Posterior cingulate gyrus (tissue), 11 donors: ENCODE measurements at places on chromosomes 7 and 10.

DNA sequence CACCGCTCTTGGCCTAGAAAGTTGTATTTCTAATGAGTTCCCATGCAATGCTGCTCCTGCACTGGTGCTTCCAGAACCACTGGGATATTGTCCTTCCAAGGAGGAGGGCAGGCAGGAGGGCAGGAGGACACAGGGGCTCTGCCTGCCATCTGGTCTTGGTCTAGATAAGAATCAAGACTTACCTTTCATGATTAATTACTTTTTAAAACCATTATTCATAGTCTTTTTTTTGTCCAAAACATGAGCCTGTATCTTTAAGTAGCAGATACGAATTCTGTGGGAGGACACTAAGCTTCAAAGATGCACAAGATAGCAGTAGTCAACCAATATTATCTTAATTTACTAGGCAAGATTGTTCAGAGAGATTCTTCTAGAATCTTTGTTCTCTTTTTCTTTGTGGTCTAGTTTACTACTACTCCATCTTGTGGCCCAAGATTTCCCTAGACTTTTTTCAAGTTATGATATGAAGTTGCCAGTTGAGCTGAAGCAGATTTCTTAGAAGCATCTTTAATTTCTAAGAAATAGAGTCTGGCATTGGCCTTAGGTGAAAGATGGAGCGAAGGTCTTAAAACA lies 57.6 kb downstream of the RBM33 start:
- DNase-seq = no peak

GRCh38 chr10:44195112-44196007 lies 189.5 kb downstream of the CXCL12 start:
- no peak for DNase-seq

- no peak for DNase-seq
Observed at GRCh38 chr7:141837683-141838082, 3.6 kb downstream of the PRSS37 start.

GRCh38 chr10:44860811-44861736 lies 50.1 kb upstream of the TMEM72 start:
- no peak for DNase-seq

GRCh38 chr7:105838627-105839231 lies 37.7 kb downstream of the ATXN7L1 start:
- no peak for DNase-seq

- no peak for DNase-seq
Observed at GRCh38 chr7:46963719-46964118, 618.2 kb downstream of the TNS3 start.

- no peak for DNase-seq
Observed at GRCh38 chr7:45975367-45975766, 54.3 kb upstream of the IGFBP3 start.

GRCh38 chr7:151827620-151828019 lies 49.3 kb downstream of the PRKAG2 start:
- no peak for DNase-seq

DNA sequence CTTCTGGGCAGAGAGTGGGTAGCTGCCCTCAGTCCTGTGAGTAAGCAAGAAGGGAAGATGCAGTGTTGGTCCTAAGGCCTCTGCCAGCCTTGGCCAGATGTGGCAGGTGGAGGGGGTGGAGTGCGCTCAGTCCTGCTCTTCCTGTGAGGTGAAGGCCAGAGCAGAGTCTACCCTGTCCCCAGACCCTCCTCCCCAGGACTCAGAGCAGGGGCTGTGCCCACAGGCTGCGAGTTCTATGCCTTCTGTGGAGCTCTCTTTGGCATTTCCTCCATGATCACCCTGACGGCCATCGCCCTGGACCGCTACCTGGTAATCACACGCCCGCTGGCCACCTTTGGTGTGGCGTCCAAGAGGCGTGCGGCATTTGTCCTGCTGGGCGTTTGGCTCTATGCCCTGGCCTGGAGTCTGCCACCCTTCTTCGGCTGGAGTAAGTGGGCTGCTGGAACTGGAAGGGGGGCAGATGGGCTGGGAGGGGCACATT lies 4.0 kb downstream of the OPN4 start:
- peak; percentile 37 for DNase-seq

DNA sequence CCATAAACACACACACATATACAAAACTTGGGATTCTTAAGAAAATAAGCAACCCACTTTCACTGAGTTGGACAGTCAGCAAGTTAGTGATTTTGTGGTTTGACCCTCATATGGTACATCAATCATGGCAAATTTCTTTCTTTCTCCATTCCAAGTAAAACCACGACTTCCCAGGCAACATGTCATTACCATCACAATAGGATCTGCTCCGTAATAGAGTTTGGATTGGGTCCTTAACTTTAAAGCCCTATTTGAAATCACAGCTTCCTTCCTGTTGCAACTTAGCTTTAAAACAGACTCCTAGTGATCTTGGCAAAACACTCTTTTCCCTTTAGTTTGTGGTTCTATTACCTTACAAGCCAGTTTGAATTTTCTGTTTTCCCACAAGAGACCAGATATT lies 483.6 kb downstream of the INHBA start:
- DNase-seq = no peak

DNA sequence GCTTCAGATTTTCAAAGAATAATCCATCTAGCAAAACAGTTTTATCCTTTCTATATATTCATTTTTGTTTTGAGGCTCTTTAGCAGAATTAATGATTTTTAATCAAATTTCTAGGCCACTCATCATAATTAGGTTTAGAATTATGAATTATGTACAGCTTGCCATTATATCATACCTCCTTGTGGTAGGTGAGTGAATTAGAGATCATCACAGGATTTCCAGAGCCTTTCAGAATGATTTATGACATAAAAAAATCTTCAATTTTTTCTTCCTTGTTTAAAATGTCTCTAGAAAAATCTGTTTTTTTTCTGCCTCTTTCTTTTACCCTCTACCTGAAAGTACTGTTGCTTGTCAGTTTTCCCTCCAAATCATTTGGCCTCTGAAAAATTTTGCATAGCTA lies 433.3 kb downstream of the LRMDA start:
- DNase-seq = no peak

GRCh38 chr7:97001656-97002554 lies 3.4 kb upstream of the DLX6 start:
- peak; percentile 63 for DNase-seq

DNA sequence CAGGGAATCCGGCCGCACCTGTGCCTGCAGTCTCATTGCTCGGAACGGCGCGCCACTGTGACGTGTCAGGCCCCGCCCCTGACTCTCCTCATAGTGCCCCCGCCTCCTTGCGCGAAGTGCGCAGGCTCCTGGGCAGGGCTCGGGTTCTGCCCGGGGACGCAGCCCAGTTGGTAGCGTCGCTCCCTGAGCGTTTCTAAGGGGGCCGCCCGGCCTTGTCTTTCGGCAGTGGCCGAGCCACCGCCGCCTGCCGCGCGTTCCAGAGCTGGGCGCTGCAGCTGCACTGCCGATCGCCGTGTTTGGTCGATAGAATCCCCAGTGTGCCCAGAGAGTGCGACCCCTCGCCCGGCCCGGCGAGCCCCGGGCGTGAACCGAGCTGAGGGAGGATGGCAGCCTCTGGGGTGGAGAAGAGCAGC lies at the start of gene KLHL7:
Gene KLHL7 (plus strand): TSS at position 142 of the 413 bp plus-strand sequence. CDS start 242 bp downstream, at position 384.
- DNase-seq = peak; percentile 94

GRCh38 chr10:124033887-124034218 lies 59.5 kb downstream of the CHST15 start:
- no peak for DNase-seq

GRCh38 chr7:134755422-134756022 lies 23.9 kb upstream of the CALD1 start:
- no peak for DNase-seq

GRCh38 chr10:78320506-78320905 lies 286.8 kb downstream of the RPS24 start:
- DNase-seq = no peak

GRCh38 chr10:123134915-123135414 lies 805 bp upstream of the HMX3 start:
- no peak for DNase-seq

DNA sequence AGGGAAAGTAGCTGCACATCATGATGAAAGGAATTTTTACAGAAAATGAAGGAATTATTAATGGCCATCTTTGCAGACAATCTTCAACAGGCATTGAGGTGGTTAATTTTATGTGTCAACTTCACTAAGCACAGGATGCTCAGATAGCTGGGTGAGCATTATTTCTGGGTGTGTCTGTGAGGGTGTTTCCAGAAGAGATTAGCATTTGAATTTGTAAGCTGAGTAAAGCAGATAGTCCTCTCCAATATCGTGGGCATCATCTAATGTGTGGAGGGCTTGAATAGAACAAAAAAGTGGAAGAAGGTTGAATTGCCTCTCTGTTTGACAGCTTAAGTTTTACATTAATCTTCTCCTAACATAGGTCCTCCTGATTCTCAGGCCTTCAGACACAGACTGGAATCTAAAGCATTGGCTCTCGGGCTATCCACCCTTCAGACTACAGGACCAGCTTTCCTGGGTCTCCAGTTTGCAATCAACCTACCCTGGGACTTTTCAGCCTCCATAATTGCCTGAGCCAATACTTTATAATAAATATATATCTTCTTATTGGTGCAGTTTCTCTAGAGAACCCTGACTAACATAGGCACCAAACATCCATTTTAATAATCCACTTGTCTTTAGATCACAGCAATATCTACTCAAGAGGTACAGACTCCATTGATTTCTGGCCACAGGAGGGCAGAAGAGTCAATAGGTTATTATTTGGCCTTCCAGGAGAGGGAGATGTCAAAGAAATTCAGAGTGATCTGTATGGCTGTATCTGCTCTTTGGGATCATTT lies 10.5 kb upstream of the CRPPA start:
- peak; percentile 45 for DNase-seq

- DNase-seq = peak; percentile 84
Observed at GRCh38 chr10:31928549-31929260, at the start of gene ARHGAP12. Gene ARHGAP12 (minus strand): TSS chr10:31928831. CDS start chr10:31908855, 19,976 bp downstream.

DNA sequence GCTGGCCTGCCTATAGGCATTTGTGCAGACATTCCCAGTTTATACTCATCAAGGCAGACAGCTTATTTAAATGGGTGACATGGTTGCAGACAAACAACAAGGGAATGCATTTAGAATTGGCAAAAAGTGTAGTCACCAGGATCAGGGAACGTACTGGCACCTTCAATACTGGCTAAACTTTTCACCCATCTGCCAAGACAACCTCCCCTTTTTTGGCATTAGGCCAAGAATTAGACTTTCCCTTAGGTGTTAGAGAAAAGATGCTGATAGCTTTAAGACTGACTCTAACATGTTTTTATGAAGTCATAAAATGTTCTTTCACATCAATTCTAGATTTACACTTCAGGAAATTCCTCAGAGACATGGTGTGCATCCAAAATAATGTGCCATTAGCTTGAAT lies 365.9 kb downstream of the PHTF2 start:
- DNase-seq = no peak

GRCh38 chr10:68334672-68335467 lies 2.1 kb upstream of the PBLD start:
- DNase-seq = no peak

GRCh38 chr10:63083904-63084689 lies 49.0 kb upstream of the NRBF2 start:
- no peak for DNase-seq

- no peak for DNase-seq
Observed at GRCh38 chr7:107446988-107447387, 22.9 kb upstream of the GPR22 start.

DNA sequence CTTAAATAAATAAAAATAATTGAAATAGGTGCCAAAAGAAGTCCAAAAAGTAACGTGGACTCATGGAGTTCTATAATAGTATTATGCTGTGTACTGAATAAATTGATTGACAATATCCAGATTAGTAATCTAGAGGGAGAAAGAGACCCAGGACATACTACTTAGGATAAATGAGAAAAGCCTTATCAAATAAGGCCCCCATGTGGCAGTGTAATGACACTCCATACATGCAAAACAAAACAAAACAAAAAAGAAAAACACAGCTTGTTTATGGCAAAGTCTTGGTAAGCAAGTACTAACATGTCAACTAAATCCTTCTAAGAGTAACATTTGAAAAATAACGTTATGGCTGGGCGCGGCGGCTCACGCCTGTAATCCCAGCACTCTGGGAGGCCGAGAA lies 3.6 kb upstream of the RUNDC3B start:
- DNase-seq = no peak

DNA sequence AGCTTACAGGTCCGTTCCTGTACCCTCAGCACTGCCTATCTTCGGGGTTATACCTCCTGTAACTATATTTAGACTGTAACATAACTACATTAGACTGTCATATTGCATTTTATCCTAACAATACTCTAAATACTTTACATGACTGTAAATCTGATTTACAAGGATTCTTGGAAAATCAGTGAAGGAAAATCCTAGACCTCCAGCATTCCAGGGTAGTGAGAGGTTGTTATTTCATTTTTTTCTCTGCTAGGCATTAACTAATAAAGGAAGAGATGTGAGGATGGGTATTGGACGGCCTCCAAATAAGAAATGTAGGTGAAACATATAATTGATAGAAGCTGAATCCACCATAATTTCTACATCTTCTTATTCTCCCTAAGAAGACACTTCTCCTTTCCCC lies 569.4 kb downstream of the CALN1 start:
- no peak for DNase-seq

DNA sequence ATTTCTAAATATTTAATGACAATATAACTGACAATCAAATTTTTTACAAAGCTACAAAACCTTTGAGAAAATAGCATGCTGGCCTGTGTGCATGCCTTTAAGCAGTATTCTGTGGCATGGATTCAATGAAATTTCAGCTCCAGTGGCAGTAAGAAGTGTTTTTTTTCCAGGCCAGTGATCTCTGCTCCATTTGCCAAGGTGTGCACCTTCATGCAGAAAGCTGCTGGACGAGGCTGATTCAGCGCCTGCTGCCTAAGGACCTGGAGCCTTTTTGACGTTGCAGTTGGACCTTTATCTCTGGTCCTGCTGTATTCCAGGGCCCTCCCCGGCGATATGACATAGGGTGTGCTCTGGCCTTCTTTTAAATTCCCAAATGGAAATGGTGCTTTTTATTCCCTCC lies 26.6 kb downstream of the VWC2 start:
- DNase-seq = no peak

DNA sequence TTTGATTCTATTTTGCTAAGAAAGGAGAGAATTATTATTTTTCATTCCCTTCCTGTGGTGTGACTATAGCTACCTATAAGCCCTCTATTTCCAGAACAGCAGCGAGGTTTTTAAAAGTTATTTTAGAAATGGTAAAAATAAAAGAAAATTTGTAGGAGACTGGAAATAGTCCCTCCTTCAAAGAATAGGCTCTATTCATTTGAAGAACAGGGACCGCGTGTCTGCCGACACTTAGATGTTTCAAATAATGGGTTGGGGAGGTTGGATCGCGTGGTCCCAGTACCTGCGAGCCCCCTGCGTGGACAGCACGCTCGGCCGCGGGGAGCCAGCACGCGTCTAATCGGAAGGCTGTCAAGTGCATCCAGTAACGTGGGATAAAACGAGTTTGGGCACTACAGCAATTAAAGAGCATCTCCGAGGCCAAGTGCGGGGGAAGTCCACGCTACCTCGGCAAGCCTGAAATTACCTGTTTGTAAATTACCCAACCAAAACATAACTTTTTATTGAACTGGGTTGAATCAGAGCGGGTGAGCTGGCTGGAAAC lies 1.0 kb downstream of the CACNA2D1 start:
- DNase-seq = peak; percentile 67

- no peak for DNase-seq
Observed at GRCh38 chr10:89837165-89838043, 136.0 kb downstream of the KIF20B start.
